Non-pigmented ciliary epithelial cell (primary cell): ENCODE measurements at places on chromosomes 6 and 20.

- no peak for DNase-seq
These were observed 64.4 kb downstream of the EZR start for GRCh38 chr6:158754738-158755137.

DNA sequence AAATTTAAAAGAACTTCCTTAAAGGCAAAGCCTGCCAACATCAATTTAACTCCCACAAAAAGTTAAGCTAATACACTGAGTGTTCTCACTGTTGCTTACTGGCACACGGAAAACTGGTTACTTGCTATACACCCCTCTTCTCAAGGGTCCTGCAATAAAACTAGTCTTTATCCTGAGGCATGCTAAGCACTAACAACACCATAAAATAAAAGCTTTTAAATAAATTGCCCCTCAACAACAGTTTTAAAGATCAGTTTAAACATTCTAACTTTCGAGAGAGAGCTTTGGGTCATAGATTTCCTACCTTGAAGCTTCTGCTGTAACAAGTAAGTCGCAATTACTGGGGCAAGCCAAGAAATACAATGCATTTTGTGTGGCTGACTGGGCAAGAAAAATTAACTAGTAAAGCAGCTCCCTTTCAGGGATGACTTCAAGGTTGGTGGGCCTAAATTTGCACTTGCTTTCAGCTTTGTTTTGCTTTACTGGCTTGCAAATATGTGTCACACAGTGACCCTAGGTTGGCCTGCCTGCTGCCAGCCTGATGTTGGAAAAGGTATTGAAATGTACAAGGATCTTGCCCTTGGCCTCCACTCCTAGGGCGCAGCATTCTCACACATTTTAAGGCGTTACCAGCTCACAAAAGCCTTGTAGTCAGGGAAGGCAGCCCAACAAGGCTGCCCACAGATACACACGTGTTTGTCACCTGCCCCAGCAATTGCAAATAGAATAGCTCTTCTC is 4.0 kb upstream of the HEY2 start:
- no peak for DNase-seq

DNA sequence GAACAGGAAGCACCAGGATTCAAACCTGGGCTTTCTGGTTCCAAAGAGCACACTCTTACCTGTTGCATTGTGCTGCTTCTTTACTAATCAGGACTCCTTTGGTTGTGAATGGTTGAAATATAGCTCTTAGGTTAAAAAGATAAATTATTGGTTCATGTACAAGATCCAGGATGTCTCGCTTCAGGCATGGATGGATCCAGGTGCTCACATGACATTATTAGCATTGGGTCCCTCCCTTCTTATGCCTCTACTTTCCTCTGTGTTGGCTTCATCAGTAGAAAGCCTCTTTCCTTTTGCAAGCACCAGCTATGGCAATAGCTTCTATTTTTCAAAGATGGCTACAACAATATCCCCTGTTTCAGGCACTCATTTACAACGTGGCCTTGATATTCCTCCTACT is 217.7 kb upstream of the SULF2 start:
- DNase-seq, result no peak

- DNase-seq, result peak; percentile 65
These were observed 19.1 kb downstream of the TGM3 start for GRCh38 chr20:2314759-2315439.

DNA sequence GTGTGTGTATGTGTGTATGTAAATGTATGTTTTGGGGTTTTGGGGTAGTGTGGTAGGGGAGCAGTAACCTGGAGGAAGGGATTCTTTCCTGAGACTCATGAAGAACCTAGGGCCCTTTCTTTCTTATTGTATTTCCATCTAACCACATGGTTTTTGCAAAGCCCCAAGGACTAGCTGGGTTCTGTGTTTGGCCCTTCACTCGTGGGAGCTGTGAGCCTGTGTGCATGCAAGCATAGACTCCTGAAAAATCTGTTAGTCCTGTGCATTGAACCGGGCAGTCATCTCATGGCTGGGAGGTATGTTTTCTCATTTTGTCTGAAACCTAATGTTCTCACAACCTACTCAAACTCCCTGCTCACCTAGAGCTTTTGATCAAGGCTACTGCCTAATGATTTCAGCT is 219.1 kb downstream of the PHACTR1 start:
- no peak for DNase-seq

DNA sequence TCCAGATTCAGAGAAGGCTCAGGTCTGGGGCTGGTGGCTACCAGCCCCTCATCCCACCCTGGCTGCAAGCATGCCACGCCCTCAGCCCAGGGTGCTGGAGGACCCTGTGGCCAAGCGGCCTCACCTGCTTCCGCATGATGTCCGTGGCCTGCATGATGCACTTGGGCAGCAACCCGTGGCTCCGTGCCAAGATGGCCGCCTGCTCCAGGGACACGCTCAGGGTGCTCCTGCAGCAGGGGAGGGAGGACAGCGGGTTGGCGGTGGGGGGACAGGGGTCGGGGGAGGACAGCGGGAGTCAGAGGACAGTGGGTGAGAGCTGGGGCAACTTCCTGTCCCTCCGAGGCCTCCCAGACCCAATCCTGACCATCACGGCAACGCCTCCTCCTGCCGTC is 200.1 kb downstream of the PREX1 start:
- DNase-seq, result no peak

DNA sequence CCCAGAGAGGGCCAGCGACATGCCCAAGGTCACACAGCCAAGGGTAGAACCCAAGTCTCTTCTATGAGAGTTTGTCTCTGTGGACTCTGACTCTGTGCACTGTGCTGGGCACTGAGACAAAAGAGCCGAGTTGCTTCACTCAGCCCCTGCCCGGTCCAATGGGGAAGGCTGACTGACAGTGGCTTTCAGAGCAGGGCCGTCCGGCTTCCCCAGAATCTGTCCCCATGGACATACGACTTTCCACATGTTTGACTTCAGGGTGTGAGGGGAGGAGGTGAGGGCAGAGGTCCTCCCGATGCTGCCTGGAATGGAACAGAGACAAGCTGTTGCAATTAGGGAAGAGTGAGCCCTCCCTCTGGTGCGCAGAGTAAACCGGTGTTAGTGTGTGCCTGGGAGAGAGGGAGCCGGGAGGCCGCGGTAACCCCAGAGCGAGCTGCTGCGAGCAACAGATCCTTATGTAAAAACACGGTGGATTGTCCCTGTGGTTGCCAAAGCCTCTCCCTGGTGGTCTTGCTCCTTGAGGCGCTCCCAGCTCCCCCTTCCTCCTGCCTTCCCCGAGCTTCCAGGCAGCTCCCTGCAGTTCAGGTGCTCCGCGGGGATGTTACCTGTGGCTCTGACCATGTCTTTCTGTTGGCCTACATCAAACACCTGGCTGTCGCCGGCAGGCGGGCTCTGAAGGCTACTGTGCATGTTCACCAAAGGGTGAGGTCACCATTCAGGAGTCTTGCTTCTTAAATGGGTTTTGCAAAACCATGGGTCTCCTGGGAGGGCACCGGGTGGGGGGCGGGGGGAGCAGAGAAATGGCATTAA is 672 bp downstream of the SIRPA start:
- DNase-seq, result no peak

DNA sequence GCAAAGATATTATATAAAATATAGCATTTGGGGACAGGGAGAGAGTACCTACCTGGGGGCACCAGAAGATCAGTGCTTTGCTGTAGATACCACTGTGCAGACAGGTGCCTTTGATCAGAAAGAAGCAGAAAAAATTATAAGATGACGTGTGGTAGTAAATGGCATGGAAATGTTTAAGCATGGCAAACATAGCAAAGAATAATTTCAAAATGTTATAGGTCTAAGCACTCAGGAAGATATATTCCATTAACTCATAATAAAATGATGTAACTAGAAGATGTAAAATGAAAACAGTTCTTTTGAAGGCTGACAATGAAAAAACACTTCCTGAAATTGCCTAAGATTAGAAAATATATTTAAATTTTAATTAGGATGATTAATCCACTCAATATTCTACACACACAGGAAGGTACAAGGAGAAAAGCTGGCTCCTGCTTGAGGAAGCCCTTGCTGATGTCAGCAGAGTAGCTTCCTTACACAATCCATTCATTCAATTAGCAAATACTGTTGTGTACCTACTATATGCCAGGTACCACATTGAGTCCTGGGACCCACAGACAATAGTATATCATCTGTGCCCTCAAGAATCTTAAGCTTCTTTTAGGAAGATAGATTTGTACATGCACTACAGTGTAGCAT is 290.2 kb upstream of the CNR1 start:
- no peak for DNase-seq
